Fibroblast of skin of right biceps (primary cell): ENCODE measurements at places on chromosomes 7 and 10.

DNA sequence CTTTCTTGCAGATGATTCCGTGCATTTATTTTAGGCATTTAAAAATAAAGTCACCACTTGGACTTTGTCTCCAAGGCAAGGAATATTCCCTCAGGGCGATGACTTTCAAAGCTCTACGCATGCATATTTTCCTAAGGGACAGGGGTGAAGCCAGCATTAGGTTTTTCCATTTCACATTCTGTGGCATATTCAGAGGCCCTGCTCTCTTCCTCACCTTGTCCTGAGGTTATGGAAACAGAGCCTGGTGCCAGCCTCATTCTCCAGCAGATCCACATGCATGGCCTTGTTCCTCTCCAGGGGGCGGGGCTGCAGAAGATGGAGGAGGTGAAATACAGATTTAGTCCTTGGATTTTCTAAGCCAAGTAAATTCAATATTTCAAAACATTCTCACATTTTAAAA, 11.6 kb upstream of the LYZL1 start:
- no peak for DNase-seq

DNA sequence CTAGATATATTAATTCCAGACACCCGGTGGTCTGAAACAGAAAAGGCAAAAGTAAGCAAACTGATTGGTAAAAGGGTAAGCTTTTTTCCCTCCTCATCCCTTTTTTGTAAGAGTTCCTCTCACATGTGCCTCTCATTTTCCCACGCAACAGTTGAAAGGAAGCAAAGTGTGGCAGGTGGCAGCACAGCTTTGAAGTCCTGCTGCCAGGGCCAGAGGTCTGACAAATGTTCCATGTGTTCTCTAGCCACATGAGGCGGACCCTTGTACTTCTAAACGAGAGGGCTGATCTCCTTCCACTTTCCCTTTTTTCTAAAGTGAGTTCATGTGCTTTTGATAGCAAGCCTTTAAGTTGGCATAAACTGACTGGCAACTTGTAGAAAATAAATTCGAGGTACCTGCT, 217.5 kb downstream of the POLR1F start:
- no peak for DNase-seq

- DNase-seq: no peak
Measured at GRCh38 chr10:110818311-110819256, 53.1 kb upstream of the PDCD4 start.

GRCh38 chr10:31004611-31005193, 27.0 kb downstream of the ZNF438 start:
- DNase-seq: peak; percentile 86

- DNase-seq: peak; percentile 18
Measured at GRCh38 chr7:117014673-117015133, 61.4 kb downstream of the ST7 start.
